Upper lobe of left lung (tissue), 6 donors: ENCODE measurements at places on chromosomes 1 and 21. TPM values are rescaled to one million over a fixed set of nuclear protein-coding genes. Genes with fewer than 3 reads are reported as not detected.

- no peak for DNase-seq
Measured at GRCh38 chr1:177732178-177732577, 237.7 kb downstream of the SEC16B start.

DNA sequence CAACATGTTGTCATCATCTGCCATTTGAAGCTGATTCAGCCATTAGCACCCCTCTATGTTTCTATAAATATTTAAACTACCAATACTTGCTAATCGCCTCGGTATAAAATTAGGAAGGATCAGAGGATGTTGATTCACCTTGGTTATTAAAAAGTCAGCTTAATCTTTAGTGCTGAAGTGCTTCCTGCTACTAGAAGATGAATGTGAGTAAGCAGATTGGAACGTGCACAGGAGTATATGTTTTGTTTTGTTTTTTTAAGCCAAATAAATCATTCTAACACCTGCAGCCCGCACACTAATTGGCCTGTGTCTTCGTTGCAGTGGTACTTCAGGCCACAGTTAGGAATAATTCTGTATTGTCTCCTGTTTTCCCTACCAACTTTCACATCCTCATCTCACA is 485.7 kb downstream of the AJAP1 start:
- no peak for DNase-seq

DNA sequence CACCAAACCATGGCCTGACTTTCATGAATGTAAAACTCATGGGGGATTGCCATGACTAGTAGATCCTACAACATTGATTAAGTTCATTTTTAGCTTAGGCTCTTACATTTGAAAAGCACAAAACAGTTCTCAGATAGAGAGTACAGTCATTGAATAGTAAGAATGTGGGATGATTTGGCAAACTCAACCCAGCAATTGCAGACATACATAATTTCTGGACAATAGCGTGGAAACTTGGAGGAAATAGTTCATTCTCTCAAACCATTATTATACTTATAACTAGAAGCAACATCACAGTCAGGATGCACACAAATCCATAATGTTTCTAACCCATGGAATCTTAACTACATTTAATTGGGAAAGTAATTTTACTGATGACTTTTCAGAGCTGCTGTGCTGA is 598.2 kb downstream of the LMO4 start:
- DNase-seq: no peak

DNA sequence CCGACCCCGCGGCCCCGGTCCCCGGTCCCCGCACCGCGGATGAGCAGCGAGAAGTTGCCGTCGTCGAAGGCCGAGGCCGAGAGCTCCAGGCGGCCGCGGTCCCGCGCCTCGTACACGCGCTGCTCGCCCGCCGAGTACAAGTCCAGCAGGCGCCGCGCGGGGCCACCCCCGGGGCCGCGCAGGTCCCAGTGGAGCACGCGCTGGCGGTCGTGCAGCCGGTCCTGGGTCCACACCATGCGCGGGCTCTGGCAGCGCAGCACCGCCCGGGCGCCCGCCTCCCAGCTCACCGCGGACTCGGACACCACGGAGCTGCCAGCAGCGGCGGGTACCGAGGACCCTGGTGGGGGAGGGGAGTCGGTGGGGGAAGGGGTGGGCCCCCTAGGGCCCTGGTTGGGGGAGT is 2.9 kb downstream of the MXRA8 start:
- peak; percentile 91 for DNase-seq

DNA sequence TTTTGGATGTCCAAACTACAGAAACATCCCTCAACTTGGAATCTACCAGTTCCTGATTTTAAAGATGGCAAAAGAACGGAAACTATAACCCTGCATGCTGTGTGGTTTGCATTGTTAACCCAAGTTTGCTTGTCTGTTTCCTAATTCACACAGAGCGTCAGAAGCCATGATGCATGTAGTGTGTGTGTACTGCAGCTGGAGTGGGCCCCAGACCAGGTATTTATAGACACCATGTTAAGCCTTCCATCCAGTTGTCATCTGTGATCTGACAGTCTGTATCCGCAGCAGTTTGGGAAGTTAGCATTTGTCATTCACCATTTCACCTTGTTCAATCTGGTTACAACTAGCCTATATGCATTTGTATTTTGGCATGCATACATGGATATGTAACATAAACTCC is 27.7 kb upstream of the PLEKHM2 start:
- DNase-seq: no peak

GRCh38 chr21:18118566-18118965 is 126.1 kb upstream of the CHODL start:
- DNase-seq: no peak

DNA sequence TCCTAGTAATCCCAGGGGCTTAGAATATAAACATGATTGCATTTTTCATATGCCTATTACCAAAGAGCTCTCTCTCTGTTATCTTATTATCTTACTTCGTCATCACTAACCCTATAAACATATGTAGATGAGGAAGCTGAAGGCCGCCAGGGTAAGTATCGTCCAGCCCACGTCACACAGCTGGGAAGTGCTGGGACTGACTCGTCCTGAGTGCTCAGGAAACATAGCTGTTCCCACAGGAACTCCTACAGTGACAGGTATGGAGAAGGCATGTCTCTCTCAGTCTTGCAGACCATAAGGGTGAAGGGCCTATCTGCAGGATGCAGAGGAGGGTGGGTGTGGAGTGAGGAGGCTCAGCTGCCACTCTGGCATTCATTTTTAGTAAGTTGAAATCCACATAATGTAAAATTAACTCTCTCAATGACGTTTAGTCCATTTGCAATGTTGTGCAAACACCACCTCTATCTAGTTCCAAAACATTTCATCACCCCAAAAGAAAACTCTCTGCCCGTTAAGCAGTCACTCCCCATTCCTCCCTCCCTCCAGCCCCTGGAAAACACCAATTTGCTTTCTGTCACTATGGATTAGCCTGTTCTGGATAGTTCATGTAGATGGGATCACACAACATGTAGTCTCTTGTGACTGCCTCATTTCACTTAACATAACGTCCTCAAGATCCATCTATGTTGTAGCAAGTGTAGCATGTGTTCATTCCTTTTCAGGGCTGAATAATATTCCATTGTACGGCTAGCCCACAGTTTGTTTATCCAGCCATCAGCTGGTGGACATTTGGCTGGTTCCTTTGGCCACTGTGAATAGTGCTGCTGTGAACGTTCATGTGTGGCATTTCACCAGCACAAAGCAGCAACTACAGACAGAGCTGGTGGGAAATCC is 68.3 kb downstream of the TCP10L start:
- no peak for DNase-seq

GRCh38 chr1:10936998-10937901 is 75.2 kb upstream of the TARDBP start:
- no peak for DNase-seq

Gene COL6A1
- total RNA-seq: 104 TPM

Gene KCND3
- total RNA-seq: 5.6 TPM

Gene FCRL2
- total RNA-seq: 0.81 TPM

Gene HCN3
- total RNA-seq: 2.3 TPM

Gene CHD5
- 0.14 TPM for total RNA-seq

Gene KISS1
- not detected for total RNA-seq

Gene EXOC8
- 24.7 TPM for total RNA-seq
